ENCODE measurements at places on chromosomes 1 and 21.

GRCh38 chr1:177703888-177704446 lies 265.9 kb downstream of the SEC16B start:
- no peak for DNase-seq
- no peaks in the 10 kb centered on the region for H3K36me3 ChIP-seq
- no peak overlapping the region for H3K27ac ChIP-seq
- H3K4me3 ChIP-seq = no peak overlapping the region

DNA sequence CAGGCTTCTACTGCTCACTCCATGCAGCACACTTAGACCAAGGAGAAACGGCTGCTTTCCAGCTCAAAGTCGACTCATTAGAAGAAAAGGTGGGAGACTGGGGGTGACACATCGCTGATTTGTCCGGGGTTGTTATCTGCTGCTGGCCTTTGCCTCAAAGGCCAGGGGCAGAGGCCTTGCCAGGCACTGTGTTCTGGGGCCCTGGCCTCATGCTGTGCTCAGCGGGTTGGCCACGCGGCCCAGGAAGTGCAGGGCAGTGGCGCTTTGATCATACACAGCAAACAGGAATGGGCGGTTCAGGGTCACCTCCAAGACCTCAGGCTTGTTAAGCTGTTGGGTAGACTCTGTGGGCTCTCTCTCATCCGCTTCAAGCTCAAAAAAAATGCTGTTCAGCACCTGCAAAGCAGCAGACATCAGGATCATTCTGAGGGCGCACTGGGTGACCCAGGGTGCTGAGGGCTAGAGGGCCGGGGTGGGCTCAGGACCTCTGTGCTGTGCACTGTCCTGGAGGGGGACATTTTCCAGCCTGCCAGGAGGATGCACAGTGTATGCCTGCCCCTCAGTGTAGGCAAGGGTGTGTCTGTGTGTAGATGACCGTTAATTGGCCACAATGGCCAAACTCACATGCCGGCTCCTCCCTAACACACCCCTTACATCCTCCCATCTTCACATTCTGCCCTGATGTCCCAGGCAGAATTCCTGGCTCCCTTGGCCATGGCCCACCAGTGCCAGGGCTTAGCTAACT lies 10.8 kb downstream of the AGT start:
- H3K4me1 ChIP-seq = peaks cover under 1% of the 10 kb centered on the region
- DNase-seq = no peak
- H3K36me3 ChIP-seq = no peaks in the 10 kb centered on the region
- peaks cover 2% of the 10 kb centered on the region for H3K27me3 ChIP-seq
- H3K27ac ChIP-seq = no peak overlapping the region

DNA sequence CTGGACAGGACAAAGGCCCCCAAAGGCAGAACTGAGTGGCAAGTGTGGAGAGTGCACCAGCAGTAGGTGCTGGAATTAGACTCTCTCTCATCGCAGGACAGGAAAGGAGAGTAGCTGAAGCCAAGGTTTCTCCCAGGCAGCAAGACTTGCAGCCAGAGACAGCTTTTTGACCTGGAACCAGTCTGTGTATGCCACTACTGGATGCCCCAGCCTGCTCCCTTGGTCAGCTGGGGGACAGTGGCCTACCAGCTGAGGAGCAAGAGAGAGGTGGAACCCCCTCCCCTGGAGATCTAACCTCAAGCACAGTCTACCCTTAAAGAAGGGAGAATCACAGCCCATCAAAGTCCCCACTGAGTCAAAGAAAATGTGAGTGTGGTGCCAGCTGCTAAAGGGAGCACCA lies 375.7 kb downstream of the KCNH1 start:
- H3K27me3 ChIP-seq = peaks cover 10% of the 10 kb centered on the region
- DNase-seq = no peak
- no peaks in the 10 kb centered on the region for H3K4me1 ChIP-seq

DNA sequence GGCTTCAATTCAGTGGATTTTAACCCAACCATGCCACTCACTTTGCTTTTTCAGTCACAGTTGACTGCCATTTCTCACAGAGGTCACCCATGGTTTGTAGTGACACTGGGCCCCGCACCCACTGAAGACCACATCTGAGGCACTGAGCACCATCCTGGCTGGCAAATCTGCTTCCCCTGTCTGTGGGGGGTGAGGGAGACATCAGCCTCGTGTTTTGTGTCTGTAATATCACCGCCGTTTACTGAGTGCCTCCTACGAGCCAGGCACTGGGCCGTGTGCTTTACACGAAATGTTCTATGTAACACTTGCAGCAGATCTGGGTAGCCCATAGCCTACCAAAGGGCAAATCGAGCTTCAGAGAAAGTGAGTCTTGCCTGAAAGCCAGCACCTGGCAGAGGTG lies 161.8 kb downstream of the PGBD5 start:
- H3K4me3 ChIP-seq = no peak overlapping the region
- DNase-seq = no peak
- H3K4me1 ChIP-seq = peaks cover 12% of the 10 kb centered on the region
- H3K27me3 ChIP-seq = no peaks in the 10 kb centered on the region
- peaks cover 19% of the 10 kb centered on the region for H3K36me3 ChIP-seq

- H3K4me1 ChIP-seq = no peaks in the 10 kb centered on the region
- H3K27me3 ChIP-seq = no peaks in the 10 kb centered on the region
- H3K36me3 ChIP-seq = no peaks in the 10 kb centered on the region
These were observed 70.6 kb upstream of the CHRM3 start for GRCh38 chr1:239315631-239316217.

DNA sequence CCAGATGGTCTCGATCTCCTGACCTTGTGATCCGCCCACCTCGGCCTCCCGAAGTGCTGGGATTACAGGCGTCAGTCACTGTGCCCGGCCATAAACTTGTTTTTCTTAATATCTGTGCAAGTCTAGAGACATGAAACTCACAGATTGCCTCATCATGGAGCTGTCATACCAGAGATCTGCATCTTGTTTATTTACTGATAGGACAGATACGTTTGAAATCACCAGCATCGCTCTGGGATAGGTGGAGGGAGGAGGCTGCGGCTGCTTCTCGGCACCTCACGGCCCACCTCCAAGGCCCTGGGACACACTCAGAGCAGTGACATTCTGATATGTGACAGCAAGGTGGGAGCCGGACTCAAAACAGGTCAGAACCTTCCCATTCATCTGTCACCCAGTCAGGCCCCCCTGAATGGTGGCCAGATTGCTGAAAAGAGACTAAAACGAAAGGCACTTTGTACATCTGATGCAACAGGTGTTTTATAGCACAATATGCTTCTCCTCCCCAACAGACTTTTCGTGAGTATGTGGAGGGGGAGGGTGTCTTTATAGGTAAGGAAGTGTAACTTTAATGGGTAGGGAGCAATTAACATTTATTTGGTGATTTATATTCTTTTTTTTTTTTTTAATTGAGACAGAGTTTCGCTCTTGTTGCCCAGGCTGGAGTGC lies 18.1 kb upstream of the LSM10 start:
- H3K27ac ChIP-seq = no peak overlapping the region
- no peak overlapping the region for H3K4me3 ChIP-seq
- H3K27me3 ChIP-seq = no peaks in the 10 kb centered on the region
- H3K36me3 ChIP-seq = no peaks in the 10 kb centered on the region

GRCh38 chr1:39204441-39205081 lies at the start of gene MACF1:
Gene MACF1 (plus strand): TSS chr1:39204695. CDS start chr1:39205023, 328 bp downstream.
- peaks cover 59% of the 10 kb centered on the region for H3K4me1 ChIP-seq
- no peaks in the 10 kb centered on the region for H3K27me3 ChIP-seq
- peaks cover 17% of the 10 kb centered on the region for H3K36me3 ChIP-seq
- peak; percentile 46 for DNase-seq
- H3K27ac ChIP-seq = peak within 1 kb of the TSS; percentile 93

DNA sequence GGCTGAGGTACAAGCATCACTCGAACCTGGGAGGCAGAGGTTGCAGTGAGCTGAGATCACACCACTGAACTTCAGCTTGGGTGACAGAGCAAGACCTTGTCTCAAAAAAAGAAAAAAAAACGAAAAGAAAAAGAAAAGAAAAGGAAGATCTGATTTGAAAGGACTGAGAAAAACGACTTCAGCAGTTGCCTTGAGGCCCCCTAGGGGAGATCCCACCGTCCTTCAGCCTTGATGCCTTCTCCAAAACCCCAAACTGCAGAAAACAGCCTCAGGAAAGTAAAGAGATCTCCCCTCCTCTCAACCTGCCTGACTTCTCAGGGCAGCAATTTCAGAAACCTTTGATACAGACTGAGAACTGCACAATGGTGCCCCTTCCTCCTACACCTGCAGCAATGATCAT lies 50.9 kb upstream of the BCAR3 start:
- no peak for DNase-seq
- no peak overlapping the region for H3K4me3 ChIP-seq
- no peaks in the 10 kb centered on the region for H3K4me1 ChIP-seq
- no peak overlapping the region for H3K27ac ChIP-seq
- H3K27me3 ChIP-seq = no peaks in the 10 kb centered on the region
- H3K36me3 ChIP-seq = no peaks in the 10 kb centered on the region

GRCh38 chr1:116330342-116330652 lies 42.7 kb upstream of the ATP1A1 start:
- peaks cover 53% of the 10 kb centered on the region for H3K4me1 ChIP-seq
- H3K36me3 ChIP-seq = peaks cover 3% of the 10 kb centered on the region
- no peak overlapping the region for H3K27ac ChIP-seq
- H3K4me3 ChIP-seq = no peak overlapping the region
- DNase-seq = no peak
- no peaks in the 10 kb centered on the region for H3K27me3 ChIP-seq

DNA sequence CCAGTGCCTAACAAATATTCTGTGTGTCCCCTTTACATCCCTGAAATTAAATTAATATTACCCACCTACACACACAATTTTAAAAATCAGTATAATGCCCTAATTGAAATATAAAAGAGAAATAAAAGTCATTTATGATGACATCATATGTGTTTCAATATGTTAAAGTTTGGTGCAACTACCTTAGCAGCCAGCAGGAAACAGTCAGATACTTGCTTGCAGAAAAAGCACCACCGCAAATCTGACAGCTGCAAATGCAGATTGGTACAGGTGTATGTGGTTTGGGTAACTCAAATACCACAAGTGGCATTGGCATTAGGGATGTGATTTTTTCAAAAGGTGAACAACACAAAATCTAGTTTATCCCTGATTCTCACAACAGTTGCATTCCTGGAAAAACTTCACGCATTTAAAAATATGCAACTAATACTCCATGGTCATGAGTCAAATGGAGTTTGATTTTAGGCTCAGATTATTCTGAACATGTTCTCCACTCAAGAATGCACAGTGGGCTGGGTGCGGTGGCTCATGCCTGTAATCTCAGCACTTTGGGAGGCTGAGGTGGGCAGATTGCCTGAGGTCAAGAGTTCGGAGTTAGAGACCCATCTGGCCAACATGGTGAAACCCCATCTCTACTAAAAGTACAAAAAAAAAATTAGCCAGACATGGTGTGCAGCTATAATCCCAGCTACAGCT lies 106.3 kb downstream of the EDEM3 start:
- no peak for DNase-seq
- H3K27ac ChIP-seq = no peak overlapping the region
- no peaks in the 10 kb centered on the region for H3K4me1 ChIP-seq
- H3K36me3 ChIP-seq = no peaks in the 10 kb centered on the region

- H3K27ac ChIP-seq = no peak overlapping the region
- DNase-seq = no peak
- peaks cover 2% of the 10 kb centered on the region for H3K27me3 ChIP-seq
- H3K36me3 ChIP-seq = peaks cover 3% of the 10 kb centered on the region
These were observed 151.3 kb downstream of the ETS2 start for GRCh38 chr21:38956856-38957571.

DNA sequence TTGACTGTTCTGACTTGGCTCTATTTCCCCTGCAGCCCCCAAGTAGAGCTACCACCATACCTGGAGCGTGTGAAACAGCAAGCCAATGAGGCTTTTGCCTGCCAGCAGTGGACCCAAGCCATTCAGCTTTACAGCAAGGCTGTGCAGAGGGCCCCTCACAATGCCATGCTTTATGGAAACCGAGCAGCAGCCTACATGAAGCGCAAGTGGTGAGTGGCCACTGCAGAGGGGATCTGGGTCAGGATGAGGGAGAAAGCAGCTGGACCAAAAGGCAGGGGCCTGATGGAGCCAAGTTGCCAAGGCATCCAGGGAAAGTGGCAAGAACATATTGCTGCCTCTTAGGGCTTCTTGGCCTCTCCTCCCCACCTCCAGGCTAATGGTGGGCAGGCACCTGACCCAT lies 24.1 kb upstream of the TMEM222 start:
- H3K36me3 ChIP-seq = peaks cover 6% of the 10 kb centered on the region
- no peak overlapping the region for H3K4me3 ChIP-seq
- no peak for DNase-seq
- H3K27ac ChIP-seq = no peak overlapping the region
- peaks cover 5% of the 10 kb centered on the region for H3K4me1 ChIP-seq

DNA sequence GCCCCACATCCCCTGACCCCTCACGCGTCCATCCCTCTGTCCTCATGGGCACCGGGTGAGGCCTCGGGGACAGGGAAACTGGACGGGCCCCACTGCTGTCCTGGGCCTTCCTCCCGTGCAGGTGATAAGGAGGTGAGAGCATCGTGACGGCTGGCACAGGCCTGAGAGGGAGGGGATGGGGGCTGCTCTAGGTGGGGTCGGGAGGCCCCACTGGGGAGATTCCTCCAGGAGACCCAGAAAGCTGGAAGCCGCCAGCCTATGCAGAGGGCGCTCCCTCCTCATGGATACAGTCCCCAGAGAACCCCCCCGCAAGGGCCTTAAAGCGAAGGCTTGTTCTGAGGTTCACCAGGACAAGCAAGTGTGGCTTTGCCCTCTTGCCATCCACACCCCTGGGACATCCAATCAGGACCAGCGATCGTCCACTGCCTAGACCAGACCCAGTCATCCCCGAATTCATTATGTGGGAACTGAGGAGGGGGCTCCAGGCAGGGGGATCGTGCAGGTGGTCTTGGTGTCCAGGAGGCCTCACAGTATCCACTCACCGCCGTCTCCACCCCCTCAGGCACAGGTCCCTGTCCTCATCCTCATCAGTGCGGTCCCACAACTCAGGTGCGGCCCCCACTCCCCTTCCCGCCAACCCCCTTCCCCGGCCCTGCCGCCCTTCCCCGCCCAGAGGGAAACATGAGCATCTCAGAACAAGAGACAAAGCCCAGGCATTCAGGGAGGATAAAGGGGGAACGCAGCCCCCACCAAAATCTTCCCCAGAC lies 45.3 kb upstream of the COL18A1 start:
- peaks cover 19% of the 10 kb centered on the region for H3K27me3 ChIP-seq
- H3K27ac ChIP-seq = no peak overlapping the region
- no peak for DNase-seq
- no peak overlapping the region for H3K4me3 ChIP-seq

- peaks cover 14% of the 10 kb centered on the region for H3K4me1 ChIP-seq
- H3K27ac ChIP-seq = no peak overlapping the region
- no peak for DNase-seq
- H3K27me3 ChIP-seq = no peaks in the 10 kb centered on the region
These were observed 30.7 kb downstream of the TUFT1 start for GRCh38 chr1:151570819-151571218.

DNA sequence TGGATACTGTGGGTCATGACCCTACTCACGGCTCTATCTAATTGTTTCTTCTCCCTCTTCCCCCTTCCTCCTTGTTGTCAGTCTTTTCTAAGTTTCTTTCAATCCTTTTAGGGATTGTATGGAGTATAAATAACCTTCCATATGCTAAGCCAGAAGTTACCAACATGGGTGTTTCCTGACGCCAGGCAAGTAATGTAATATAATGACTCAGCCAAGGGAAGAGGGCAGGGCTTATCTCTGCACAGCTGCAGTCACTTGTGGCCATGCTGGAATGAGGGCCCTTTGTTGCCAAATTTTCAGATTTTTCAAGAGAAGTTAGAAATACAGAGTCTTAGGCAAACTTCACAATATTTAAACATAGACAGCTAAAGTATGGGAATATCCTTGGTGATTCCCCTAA lies 194.6 kb downstream of the ST6GALNAC3 start:
- peak; percentile 21 for DNase-seq
- peak overlapping the region; percentile 87 for H3K27ac ChIP-seq
- peaks cover 68% of the 10 kb centered on the region for H3K4me1 ChIP-seq
- H3K36me3 ChIP-seq = peaks cover 3% of the 10 kb centered on the region

GRCh38 chr1:11730429-11730891 lies 5.5 kb upstream of the AGTRAP start:
- H3K36me3 ChIP-seq = no peaks in the 10 kb centered on the region
- peak; percentile 74 for DNase-seq
- peaks cover 50% of the 10 kb centered on the region for H3K4me1 ChIP-seq
- peak overlapping the region; percentile 60 for H3K4me3 ChIP-seq
- peak overlapping the region; percentile 82 for H3K27ac ChIP-seq

Data from activated CD4-positive, alpha-beta T cell treated with anti-CD3 and anti-CD28 coated beads, Interleukin-2, amount 10 ng/mL, durations not matched to agents 7 days and 5 days (primary cell).